ENCODE measurements at places on chromosomes 4 and X.

- DNase-seq, result no peak
Observed at GRCh38 chr4:20194123-20195013, 57.3 kb upstream of the SLIT2 start.

DNA sequence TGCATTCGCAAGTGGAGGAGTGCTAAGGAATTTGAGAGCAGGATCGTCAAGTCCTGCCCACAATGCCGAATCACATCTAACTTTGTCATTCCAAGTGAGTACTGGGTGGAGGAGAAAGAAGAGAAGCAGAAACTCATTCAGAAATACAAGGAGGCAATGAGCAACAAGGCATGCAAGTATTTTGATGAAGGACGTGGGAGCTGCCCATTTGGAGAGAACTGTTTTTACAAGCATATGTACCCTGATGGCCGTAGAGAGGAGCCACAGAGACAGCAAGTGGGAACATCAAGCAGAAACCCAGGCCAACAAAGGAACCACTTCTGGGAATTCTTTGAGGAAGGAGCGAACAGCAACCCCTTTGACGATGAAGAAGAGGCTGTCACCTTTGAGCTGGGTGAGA lies 100.2 kb upstream of the MED14 start:
- DNase-seq, result no peak

DNA sequence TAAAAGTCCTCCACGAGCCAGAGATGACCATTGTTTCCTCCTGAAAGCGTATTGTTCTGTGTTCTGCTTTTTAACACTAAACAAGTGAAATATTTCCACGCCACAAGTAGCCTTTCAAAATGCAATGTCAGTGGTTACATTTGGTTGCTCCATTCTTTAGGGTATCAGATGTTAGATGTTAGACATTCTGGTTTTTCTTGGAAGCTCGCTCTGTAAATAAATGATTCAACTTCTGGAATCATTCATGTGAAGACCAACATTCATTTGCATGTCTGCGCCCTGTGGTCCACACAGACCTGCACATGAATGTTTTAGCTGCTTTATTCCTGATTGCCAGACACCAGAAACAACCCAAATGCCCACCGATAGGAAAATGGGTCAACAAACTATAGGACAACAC lies 38.0 kb upstream of the HELT start:
- DNase-seq, result no peak

DNA sequence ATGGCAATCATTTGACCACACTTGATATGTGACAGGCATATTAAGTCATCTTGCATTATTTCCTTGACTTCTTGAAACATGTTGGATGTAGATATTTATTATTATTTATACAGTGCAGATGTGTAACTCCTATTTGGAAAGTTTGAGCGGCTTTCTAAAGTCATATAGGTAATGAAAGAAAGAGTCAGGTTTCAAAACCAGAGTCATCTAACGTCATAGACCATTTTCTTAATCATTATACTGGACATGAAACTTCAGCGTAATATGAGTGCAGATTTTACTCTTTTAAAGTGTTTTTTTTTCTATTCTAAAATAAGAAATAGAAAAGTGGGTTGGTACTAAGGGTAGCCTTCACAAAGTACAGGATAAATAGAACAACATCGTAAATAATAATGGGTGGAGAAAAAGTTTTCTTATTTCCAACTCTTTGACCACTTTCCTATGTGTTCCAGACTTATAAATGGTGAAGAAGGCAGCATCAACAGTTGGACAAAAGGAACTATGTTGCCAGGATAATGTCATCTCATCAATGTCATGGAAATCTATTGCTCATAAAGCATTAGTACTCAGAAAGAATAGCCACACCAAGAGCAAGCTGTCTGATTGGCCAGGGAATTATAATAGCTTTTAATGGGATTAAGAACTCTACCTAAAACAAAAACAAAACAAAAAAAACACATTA lies 108.0 kb upstream of the PCDH18 start:
- no peak for DNase-seq

DNA sequence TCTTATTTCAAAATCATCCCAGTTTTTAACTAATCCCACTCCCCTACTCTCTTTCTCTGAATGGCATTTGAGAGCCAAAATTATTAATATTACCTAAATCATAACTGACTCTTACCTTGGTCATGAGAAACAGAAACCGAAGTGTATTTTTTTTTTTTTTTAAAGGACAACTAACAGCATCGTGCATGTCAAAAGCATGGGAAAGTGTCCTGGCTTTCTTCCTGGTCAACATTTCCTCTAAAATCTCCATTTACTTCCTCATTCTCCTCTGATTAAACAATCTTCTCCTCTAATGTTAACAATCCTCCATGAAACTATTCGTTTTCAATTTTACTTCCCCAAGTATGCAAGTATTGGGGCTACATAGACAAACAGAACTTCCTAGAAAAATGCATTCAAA lies 2.1 kb upstream of the STS start:
- DNase-seq, result no peak

DNA sequence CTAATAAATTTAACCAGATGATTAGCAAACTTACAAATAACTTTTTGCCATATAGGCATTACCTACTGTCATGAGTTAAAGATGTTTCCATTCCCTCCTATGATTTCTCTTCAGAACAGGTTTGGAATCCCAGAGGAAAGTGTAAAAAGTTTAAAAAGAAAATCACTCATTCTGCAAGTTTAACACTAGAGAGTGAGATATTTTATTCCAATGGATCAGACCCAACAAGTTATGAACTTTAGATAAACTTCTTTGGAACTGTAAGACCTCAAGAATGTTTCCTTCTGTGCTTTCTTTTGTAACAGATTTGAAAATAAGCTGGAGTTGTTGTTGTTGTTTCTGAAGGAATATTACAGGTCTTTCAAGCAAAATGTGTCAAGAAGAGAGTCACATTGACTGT lies 51.6 kb downstream of the PPP3CA start:
- DNase-seq, result no peak

- DNase-seq, result no peak
Observed at GRCh38 chr4:168212656-168213055, 105.9 kb downstream of the DDX60 start.

DNA sequence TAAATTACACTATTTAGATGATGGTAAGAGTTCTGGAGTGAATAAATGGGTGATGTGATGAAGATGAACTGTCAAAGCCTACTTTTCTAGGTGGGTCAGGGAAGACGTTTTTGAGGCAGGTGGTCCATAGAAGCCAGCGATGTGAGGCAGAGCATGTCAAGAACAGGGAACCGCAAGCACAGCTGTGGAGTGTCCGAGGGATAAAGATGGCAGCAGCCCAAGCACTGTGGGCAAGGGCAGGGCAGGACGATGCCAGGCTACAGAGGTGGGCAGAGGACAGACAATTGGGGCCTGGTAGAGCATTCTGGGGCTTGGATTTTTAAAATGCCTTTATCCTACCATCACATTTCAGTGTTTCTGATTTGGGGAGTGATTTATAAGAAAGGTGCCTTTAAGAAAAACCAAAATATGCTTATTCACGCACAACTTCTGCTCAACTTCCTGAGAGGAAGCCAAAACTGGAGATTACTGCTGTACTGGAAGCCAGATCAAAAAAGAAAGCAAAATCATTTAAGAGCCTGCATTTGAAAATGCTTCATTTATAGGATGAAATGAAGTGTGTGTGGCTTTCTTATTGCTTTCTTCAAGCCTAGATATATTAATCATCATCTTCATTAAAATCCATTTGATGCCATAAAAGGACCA lies 119.0 kb upstream of the WDR17 start:
- DNase-seq, result no peak

DNA sequence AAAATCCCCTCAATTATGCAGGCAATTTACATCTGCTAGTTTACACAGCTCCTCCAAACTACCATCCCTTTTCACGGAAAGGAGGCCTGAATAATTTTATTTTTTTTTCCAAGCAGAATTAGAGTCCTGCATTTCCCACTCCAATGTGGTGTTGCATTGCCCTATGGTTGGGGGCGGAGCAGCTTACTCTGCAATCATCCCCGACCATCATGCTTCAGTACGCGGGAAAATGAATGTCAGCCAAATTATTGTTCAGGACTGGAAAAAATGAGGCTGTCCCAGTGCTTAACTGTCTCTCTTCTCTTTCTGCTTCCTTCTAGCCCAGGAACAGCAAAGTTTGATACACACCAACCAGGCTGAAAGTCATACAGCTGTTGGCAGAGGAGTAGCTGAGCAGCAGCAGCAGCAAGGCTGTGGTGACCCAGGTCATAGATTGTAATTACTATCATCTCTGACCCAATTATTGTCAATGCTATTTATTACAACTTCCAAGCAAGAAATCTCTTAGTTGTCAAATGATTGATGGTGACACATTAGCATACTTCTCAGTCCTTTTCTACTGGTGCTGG lies 28.3 kb downstream of the MMRN1 start:
- no peak for DNase-seq

Measured in H7 (cell line).